Cortex of kidney (tissue), 1 donor: ENCODE measurements at places on chromosomes 13 and 19.

GRCh38 chr13:40813667-40814454 lies 24.4 kb downstream of the SLC25A15 start:
- no peak for DNase-seq

GRCh38 chr19:49906879-49907564 lies 10.3 kb upstream of the IL4I1 start:
- no peak for DNase-seq

- no peak for DNase-seq
These were observed 2.6 kb upstream of the WIZ start for GRCh38 chr19:15452111-15453047.

DNA sequence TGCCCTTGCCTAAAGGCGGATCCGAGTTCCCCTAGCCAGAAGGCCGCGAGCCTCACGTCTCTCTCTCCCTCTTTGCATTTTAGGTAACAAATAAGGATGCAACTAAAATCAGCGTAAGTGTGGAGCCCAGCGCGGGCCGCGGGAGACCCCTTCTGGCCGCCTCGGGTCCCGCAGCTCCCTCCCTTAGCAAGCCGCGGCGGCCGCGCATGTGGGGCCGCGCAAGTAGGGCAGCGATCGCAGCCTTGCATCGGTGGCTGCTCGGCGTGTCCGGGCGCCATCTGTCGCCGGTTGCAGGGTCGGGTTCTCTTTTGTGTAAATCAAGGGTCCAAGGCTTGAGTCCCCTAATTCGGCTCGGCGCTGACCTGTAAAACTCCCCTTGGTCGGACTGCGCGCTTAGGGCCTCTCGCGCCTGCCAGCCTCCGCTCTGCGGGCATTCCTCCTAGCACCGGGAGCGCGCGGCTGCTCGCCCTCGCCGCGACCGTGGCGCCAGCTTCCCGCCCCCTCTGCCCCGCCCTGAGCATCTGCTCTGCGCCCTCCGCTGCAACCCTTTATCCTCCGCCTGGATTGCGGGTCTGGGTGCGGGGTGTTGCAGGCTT lies 2.7 kb downstream of the VSTM2B start:
- DNase-seq = no peak

DNA sequence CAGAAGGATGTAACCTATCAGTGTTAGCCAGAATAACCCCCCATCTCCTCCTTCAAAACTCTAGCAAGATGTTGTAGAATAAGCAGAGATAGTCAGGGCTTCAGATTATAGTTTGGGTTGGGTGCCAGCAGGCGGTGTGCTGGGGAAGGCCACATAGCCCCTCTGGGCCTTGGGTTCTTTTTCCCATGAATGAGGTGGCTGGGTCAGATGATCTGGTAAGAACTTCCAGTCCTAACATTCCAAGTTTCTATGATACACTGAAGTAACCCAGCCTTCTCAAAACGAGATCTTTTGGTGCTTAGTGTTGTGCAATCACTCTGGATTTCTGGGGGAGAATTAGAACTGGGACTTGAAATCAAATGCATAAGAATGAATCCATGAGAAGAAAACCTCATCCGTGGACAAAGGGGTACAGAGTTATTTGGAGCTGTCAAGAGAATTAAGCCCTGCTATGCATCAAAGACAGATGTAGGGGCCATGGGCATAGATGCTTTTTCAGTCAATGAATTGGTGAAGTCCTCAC lies 810 bp downstream of the CBY2 start:
- no peak for DNase-seq

- DNase-seq = no peak
These were observed 12.5 kb downstream of the SLC27A5 start for GRCh38 chr19:58499021-58499927.

DNA sequence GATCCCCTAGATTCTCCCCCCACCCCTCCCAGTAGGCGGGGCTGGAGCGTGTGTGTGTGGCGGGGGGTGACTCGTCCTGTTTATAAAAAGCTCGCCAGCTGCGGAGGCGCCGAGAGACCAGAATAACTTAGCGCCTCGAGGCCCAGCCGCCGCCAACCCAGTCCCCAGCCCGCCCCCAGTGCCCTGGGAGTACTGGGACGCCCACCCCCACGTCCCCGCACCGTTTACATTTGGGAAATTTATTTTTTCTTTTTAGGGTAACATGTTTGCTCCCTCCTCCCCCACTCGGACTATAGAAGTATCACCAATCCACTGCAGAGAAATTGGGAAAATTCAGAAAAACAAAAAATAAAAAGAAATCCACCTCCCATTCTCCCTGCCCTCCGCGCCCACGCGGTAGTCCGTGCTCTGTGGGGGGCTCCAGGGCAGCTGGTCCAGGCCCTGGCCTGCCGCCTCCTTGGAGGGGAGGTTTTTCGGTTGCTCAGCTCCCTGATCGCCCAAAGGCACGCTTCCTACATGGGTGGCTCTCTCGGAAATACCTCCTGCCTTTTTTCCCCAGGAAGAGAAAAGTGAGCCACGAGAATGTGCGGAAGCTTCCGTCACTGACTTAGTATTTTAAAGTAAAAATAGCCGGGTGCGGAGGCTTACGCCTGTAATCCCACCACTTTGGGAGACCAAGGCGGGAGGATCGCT lies 1.5 kb upstream of the RAB3A start:
- no peak for DNase-seq

DNA sequence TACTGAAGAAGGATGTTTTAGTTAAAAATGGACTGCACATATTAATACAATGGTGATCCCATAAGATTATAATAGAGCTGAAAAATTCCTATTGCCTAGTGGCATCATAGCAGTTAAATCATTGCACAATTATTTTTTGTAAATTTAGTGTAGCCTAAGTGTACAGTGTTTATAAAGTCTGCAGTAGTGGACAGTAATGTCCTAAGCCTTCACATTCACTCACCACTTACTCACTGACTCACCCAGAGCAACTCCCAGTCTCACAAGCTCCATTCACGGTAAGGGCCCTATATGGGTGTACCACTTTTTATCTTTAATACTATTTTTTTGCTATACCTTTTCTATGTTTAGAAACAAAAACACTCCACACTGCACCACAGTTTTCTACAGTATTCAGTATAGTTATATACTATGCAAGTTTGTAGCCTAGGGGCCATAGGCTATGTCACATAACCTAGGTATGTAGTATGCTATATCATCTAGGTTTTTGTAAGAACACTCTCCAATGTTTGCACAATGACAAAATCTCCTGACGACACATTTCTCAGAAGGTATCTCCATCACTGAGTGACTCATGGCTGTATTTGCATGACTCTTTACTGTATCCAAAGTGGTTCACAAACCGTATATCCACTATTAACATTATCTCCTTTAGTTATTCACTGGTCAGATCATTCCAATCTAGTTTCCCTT lies 536.0 kb downstream of the KLF12 start:
- no peak for DNase-seq

DNA sequence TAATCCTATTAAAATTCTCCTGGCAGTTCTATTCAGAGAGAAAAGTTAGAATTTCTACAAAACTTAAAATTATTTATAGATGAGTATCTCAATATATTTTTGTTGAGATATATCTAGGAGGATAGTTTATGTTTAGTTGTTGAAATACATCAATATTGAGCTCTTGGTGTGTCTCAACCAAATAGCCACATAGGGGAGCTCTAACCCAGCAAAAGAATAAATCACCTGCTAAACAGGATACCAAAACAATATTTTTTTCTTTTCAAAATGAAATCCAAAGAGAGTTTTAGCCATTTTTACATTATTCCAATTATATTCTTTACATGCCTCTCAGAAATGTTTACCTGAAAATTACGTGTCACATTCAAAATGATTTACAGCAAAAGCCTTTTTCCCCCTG lies 954.7 kb downstream of the SLITRK6 start:
- no peak for DNase-seq

DNA sequence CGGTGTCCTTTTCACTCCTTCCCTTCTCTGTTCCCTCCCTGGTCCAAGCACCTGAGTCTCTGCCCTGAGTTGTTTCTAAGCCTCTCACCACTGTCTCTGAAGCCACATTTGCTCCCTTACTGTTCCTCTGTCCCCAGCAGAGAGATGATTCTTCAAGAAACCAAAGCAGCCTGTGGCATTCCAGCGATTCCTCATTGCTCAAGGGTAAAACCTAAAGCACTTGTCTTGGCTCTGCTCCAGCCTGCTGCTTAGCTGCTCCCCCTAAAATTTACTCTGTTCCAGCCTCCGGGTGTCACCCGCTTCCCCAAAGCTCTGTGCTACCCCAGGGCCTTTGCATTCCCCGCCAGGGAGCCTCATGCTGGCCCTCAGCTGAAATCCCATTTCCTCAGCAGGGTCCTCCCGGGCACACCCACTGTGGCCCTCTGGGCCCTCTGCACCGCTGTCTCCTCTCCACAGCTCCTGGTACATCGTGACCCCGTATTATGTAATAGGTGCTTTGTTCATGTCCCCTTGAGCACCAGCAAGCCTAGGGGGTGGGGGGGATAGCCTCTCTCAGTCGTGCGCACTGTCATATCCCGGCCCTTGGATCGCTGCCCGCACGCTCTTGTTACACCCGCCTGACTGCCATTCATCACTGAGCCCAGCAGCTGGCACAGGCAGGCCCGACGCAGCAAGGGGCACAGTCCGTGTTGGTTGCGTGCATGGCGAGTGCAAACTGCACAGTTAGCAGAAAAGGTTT lies 15.8 kb downstream of the TECR start:
- DNase-seq = no peak

GRCh38 chr13:37225414-37226070 lies 120.1 kb upstream of the CSNK1A1L start:
- DNase-seq = no peak

GRCh38 chr13:99507054-99507453 lies 5.8 kb downstream of the TM9SF2 start:
- no peak for DNase-seq

GRCh38 chr19:8423817-8424223 lies 10.7 kb downstream of the MARCHF2 start:
- DNase-seq = no peak
